ENCODE measurements at places on chromosomes 3 and 15. TPM values are rescaled to one million over a fixed set of nuclear protein-coding genes. Genes with fewer than 3 reads are reported as not detected.

CAMK2N2 gene
- 0.43 TPM for total RNA-seq

ZNF774 gene
- total RNA-seq, result 1.4 TPM

CHL1 gene
- total RNA-seq, result 0.45 TPM

KCNH8 gene
- total RNA-seq, result not detected

ETV5 gene
- total RNA-seq, result 7.0 TPM

LRRN1 gene
- 0.28 TPM for total RNA-seq

LRRC31 gene
- total RNA-seq, result 1.7 TPM

TMCO5A gene
- not detected for total RNA-seq

DNA sequence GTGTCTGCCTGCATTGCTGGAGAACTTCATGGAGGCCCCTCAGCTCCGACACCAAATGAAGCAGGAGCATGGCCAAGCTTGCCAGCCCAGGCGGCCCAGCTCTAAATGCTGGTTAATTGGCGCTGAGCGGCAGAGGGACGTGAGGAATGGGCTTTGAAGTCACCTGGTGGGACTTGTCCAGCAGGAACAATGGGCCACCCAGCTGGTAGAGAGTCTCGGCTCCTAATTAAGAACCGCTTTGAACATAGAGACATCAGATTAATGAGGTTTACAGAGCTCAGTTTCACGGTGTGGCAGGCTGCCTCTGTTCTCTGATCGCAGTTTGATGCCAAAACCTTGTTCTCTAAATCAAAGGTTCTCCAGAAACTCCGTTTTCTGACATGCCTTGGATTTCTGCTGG is 77.5 kb upstream of the LINGO1 start:
- DNase-seq, result no peak

DNA sequence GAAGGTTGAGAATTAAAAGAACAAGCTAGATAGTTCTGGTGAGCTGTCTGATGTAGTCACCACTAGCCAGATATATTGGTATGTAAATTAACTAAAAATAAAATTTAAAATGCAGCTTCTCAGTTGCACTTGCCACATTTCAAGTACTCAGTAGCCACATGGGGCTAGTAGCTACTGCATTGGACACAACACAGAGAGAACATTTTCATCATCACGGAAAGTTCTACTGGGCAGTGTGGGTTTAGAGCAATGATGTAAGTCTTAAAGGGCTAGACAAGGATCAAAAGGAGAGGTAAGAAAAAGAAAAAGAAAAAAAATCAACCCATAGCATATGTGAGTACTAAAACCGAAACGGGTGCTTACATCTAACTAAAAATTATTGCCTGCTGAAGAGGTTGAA is 282.4 kb upstream of the LRRFIP2 start:
- DNase-seq, result no peak

DNA sequence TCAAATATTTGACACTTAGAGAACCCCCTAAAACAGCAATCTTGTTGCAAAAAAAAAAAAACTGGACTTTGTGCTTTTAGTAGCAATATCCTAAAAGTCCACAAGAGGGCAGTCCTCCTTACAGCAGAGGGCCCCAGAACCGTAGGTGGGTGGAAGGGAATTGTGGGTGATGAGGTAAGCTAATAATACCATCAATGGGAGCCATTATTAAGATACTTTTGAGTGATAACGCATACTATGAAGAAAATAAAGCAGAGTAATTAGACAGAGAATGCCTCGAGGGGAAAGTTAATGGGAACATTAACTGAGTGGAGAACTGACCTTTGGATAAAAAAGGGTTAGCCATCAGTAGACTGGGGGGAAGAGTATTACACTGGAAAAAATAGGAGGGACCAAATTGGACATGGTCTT is 229.9 kb downstream of the THRB start:
- DNase-seq, result no peak

GRCh38 chr3:99683876-99684275 is 45.5 kb downstream of the COL8A1 start:
- DNase-seq, result no peak

- DNase-seq, result peak; percentile 52
Measured at GRCh38 chr3:41026394-41027177, 172.7 kb upstream of the CTNNB1 start.

DNA sequence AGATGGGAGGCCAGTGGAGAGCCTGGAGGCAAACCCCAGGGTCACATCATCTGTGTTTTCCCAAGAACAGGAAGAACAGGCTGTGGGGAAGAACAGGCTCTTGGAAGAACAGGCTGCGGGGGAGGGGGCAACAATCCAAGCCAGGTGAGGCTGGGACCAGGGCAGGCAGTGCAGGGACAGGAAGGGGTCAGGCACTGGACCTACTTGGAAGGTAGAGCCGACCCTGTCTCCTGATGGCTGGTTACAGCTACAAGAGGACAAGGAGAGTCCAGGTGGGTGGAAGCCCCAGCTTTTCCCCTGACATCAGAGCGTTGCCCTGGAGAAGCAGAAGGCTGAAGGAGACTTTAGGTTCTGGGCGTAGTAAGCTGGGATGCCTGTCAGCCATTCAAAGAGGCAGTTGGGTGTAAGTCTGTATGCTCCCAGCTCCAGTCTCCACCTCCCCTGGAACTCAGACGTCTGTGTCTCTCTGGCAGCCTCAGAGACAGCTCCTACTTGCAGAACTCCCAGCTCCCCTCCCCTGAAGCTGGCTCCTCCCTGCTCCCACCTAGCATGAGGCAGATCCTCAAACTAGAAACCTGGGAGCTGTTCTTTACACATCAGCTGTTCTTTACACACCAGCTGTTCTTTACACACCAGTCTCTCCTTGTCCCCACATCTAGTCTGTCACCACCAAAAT is 130.9 kb downstream of the DNAJB8 start:
- DNase-seq, result no peak

DNA sequence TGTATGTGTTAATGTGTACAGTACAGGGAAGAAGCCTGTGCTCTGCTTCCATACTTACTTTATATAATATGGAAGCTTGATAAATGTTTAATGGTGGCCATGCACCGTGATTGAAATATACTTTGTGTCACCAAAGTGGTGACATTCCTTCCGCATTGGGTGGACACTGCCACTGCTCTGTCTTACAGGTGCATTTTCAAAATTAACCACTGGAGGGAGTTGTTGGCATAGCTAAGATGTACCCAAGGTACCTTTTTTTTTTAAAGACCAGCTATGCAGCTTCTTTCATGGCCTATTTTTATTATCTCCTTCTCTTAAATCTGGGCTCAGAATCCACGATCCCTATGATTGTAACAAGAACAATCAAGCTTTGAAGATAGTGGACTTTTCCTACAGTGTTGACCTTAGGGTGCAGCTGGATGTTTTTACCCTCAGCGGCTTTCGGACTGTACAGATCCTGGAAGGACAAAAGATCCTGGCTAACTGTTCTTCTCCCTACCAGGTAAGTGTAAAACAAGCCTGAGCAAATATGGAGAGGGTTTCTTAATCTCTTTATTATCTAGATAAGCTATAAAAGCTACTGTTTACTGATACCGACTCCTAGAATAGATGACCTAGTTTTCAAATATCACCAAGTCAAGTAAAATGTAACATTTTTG is 21.6 kb upstream of the PAK6 start:
- no peak for DNase-seq

DNA sequence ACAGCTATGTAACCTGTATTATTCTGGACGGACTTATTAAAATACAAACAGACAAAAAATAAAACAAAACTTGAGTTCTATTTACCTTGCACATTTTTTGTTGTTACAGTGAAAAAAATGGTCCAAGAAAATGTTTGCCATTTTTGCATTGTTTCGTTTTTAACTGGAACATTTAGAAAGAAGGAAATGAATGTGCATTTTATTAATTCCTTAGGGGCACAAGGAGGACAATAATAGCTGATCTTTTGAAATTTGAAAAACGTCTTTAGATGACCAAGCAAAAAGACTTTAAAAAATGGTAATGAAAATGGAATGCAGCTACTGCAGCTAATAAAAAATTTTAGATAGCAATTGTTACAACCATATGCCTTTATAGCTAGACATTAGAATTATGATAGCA is 17.1 kb downstream of the LMOD3 start:
- DNase-seq, result no peak

DNA sequence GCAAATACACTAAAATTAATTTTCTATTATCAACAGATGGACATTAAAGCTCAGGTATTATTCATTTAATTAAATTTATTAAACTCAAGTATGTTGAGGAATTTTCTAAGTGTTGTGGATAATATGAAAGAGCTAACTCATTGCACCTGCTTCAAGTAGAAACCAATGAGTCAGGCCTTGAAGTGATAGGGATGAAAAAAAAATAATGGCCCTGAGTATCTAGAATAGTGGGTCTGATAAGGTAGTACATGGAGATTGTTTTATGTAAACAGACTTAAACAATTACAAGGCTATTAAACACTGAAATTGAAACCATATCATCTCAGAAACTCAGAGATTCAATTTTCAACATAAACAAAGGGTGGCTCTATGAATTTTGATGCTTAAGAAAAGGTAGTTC is 857.1 kb upstream of the GBE1 start:
- no peak for DNase-seq

GRCh38 chr3:112078125-112079083 is 7.8 kb upstream of the C3orf52 start:
- no peak for DNase-seq

- no peak for DNase-seq
Measured at GRCh38 chr3:157412323-157412855, 24.3 kb upstream of the PTX3 start.

DNA sequence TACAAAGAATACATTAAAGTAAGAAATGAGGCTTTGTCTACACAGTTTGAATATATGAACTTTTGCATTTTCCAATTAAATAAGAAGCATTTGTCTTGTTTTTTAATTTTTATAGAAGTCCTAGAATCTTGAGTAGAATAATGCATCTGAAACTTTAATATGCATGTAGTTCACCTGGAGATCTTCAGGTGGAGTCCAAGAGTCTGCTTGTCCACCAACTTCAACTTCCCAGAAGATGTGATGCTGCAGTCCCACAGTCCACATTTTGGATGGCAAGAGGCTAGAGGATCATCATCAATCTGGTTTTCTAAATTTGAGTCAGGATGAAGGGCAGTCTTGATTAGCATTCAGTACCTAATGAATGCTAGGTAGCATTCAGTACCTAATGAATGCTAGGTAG is 357.6 kb upstream of the SOX2 start:
- DNase-seq, result no peak

DNA sequence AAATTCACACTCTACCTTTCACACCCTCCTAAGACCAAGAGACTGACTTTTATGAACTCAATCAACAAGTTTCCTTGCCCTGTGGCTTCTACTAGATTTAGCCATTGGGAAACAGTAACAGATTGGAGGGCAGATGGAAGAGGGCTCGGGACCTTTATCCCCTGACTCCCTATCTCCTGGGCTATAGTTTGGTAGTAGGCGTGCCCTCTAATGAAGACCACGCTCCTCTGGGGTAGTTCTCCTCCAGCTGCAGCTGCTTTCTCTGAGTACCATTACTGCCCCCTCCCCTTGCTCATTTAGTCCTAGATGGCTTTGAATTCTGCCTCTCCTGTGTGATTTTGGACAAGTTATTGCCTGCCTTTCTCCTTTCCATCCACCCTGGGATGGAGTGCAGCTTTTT is 33.3 kb downstream of the FMN1 start:
- DNase-seq, result no peak
